ENCODE measurements at places on chromosomes 5 and 9.

DNA sequence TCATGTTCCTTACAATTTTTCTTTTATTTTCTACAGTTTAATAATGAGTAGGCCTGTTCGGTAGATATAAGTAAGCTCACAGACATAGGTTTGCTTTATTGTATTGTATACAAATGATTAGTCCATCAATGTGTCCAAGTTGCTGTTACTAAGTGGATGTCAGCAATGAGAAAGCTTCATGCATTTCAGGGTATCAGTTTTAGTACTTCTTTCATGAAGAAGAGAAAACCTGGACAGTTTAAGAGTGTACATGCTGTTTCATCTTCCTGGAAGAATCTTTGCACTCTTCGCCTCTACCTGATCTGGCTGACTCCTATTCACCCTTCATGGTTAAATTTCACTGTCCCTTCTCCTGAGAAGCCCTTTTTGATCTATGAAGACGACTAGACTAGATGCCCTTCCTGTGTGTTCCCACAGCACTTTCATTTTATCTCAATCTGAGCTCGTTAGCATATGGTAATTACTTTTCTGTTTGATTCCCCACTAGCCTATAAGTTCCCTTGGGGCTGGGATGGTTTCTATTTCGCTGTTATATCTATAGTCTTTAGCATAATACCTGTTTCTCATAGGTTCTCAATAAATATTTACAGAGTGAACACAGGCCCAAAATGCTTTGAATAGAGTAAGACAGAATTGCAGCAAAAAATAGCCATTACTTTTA lies 70.7 kb downstream of the CETN3 start:
- no peak for DNase-seq

DNA sequence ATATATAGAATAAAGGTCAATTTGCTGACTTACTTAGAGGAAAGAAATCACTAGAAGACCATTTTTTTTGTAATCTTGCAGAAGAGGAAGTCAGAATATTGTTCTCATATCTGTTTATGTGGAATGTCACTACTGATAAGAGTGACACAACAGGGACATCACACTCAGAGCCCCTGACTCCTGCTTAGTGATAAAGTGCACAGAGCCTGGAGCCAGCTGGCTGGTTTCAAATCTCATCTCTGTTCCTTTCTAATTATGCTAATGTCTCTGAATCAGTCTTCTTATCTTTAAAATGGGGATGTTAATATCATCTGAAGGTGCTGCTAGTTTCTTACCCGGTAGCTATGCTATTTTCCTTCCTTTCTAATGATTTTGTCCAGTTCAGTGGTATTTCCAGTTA lies 58.6 kb upstream of the LIFR start:
- no peak for DNase-seq

DNA sequence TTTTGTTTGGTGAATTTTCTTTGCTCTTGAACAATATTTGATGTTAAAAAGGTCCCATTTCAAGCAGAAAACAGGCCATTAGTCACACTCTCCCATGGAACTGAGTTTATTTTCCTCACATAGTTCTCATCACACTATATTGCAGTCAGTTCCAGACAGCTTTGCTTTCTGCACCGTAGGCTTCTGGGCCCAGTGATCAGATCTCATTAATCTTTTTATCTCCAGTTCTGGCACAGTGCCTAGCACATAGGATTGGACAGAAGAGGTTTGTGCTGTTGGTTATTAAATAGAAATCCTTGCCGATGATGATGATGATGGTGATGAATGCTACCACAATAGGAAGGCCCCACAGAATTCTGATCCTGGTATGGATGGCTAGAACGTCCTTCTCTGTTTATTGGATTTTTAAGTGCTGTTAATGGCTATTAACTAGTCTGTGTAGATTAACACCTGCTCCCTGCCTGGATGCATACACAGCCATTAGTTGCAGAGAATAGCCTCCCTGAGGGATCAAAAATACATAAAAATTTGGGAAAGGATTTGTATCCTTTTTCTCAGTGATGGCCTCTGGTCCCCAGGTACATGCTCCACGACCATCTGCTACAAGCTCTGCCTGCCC lies 52.0 kb upstream of the NTRK2 start:
- DNase-seq = no peak

DNA sequence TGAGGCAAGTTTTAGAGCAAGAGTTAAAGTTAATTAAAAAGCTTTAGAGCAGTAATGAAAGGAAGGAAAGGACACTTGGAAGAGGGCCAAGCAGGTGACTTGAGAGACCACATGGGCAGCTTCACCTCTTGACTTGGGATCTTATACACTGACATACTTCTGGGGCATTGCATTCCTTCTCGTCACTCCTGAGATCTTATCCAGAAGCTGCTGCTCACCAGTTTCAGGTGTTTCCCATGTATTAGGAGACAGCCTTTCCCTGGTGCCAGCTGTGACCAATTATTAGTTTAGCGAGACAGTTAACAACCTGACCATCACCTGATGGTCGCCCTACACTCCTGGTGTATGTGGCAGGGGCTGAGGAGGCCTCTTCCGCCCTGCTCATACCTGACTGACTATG lies 382.1 kb downstream of the KDM4C start:
- DNase-seq = no peak

DNA sequence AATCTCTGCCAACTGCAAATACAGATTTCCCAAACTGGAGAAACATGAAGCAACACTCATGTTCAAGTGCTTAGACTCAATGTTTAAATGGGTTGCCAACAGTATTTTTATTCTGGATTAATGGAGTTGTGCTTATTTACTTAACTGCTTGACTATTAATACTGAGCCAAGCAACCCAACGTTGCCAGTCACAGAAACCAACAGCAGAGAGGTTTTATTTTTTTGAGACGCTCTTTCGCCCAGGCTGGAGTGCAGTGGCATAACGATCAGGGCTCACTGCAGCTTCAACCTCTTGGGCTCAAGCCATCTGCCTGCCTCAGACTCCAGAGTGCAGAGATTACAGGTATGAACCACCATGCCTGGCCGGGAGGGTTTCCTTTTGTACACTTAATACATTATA lies 8.5 kb upstream of the TMEM268 start:
- no peak for DNase-seq

GRCh38 chr5:124748687-124749594 lies 2.5 kb upstream of the ZNF608 start:
- no peak for DNase-seq

- no peak for DNase-seq
These were observed 9.7 kb upstream of the RXRA start for GRCh38 chr9:134316449-134317160.

- DNase-seq = no peak
These were observed 25.2 kb downstream of the MAP3K1 start for GRCh38 chr5:56840597-56840996.

DNA sequence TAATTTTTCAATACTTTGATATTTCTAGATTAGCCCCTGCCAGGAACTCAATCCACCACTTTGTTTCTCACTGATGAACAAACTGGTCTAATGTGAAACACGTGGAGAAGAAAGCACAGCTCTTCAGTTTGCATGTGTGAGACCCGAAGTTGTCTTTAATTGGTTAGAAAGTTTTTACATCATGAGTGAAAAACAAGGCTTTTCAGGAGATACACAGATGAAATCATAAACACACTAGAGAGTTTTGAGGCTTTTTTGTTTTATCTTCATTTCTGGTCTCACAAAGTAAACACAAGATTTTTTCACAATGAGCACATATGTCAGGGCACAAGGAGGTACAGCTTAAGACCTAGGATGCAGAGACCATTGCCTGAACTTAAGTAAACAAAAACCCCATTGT lies 84.5 kb upstream of the MOCS2 start:
- DNase-seq = no peak

- DNase-seq = no peak
These were observed 90.6 kb downstream of the PSD2 start for GRCh38 chr5:139886213-139886612.

DNA sequence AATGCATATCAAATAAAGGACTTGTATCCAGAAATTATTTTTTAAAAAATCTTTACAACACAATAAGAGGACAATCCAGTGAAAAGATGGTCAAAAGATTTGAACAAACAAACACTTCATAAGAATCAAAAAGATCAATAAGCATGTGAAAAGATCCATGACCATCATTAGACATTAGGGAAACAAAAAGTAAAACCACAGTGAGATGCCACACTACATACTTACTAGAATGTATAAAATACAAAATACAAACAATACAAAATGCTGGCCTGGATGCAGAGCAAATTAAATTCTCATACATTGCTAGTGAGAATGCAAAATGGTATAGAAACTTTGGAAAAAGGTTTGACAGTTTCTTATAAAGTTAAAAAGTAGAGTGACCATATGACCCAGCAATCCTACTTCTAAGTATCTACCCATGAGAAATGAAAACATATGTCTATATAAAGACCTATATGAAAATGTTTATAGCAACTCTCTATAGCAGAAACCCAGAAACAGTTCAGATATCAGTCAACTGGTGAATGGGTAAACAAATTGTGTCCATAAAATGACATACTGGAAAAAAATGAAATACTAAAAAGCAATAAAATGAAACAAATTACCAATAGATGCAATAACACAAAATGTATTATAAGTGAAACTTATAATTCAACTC lies 426.1 kb downstream of the RAB3C start:
- no peak for DNase-seq

DNA sequence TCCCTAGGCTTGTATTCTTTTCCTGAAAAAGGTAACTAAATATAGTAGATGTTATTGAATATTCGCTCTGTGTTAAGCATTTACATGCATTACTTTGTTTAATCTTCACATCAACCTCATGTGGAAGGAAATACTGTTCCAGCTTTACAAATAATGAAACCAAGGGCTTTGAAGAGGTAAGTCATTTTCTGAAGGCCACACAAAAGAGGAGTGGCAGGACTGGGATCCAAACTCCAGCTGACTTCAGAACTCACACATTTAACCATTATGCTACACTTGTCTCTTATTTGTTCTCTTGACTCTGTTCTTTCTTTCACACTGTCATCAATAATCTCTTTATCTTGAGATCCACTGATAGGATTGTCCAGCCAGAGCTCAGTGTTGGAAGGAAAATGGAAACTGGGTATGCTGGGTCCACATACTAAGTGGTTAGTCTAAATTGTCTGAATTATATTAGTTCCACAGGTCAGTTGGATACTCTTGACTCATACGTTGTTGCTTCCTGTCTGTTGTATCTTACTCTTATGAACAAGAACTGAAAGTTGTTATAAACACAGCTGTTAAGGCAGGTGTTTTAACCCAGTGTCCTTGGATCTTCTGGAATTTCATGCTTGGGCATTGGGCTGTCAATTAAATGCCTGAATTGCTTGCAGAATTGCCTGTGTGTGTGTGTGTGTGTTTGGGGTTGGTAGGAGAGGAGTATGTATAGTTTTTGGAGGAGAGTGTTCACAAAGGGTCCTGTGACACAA lies 65.6 kb downstream of the TLE4 start:
- DNase-seq = no peak

DNA sequence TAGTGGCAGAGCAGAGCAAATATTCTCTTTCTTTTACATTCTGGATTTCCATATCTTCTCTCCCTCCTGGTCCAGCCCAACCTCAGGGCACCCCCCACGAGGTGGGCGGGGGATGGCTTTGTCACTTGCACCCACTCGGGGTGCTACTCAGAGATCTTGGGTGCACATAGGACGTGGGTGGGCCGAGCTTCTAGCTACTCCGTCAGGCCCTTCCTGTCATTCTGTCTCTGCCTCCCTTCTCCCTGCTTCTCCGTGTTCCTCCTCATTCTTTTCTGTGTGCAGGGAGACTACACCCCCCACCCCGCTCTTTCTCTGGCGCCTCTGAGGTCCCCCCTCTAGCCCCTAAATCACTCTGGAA lies 19.5 kb downstream of the PCDHGC5 start:
- DNase-seq = no peak

GRCh38 chr9:117413346-117414219 lies 1.3 kb downstream of the ASTN2 start:
- no peak for DNase-seq

DNA sequence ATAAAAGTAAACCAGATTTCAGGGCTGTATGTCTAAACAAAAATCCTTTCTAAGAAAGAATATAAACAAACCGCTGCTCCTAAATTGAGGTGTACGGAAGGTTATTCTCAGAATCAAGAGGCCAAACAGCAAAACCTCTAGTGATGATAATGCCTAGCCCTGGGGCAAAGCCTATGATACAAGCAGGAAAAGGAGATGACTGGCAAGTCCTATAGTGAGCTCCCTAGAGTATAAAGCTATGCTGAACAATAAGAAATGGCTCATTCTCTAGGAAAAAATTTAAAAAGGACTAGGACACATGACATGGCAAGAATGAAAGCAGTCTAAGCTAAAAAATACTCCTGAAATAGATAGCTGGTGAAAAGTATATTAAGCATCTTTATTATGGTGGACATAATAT lies 187.1 kb downstream of the BNC2 start:
- DNase-seq = no peak

DNA sequence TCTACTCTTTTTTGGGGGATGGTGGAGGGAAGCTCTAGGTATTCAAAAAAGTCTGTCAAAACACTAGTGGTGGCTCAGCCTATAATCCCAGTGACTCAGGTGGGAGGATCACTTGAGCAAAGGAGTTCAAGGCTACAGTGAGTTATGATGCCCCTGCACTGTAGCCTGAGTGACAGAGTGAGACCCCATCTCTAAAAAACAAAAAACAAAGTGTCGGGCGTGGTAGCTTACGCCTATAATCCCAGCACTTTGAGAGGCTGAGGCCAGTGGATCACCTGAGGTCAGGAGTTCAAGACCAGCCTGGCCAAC lies 15.8 kb upstream of the SLC35D2 start:
- DNase-seq = no peak

- DNase-seq = no peak
These were observed 19.6 kb upstream of the FOCAD start for GRCh38 chr9:20664501-20664900.

DNA sequence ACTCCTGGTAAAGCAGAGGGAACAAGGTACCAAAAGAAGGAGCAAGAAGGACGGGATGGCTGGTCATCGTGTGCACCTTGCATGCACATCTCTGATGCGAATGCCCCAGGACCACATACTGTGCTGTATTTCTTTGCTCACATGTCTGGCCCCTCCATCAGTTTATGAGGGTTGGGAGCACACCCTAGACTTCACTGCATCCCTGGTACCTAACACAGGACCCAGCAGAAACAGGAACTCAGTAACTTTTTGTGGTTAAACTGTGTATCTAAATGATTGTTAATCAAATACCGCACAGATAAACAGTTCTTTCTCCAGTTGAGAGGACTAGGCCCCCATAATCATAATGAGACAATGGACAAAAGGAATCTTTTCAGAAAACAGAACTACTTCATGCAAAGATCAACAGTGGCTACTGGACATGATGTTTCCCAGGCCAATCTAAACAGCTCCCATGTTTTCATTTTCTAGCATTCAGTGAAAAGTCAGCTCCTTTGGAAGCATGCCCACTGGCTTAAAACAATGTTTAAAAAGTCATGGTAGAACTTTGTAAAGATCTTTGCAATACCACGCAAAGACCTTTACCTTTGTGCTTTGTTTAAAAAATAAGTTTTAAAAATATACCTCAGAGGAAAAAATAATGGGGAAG lies 55.5 kb upstream of the IFNK start:
- DNase-seq = no peak

DNA sequence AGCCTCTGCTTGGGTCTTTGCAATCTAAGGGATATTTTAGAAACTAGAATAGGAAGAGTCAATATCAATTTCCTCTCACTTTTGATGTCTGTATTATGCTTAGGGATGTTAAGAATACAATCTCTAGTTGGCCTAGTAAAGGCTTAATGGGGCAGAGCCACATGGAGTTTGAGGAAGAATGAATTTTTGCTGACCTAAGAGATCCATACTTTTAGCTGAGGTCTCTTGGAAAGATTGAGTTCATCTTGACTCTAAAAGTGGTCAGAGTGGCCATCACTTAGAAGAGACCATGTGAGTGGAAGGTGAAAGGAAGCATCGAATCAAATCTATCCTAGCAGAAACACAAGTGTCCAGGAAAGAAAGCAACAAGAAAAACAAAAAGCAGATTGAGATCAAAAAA lies 92.2 kb upstream of the SLC28A3 start:
- no peak for DNase-seq

- DNase-seq = no peak
These were observed 35.2 kb downstream of the DBH start for GRCh38 chr9:133671371-133671770.

All from NK-92 treated with Interleukin-12 subunit alpha and Interleukin-12 subunit beta, amount 100 ng/mL, for 24 hours (cell line).